Osteoblast (primary cell): ENCODE measurements at places on chromosomes 4 and X. TPM values are rescaled to one million over a fixed set of nuclear protein-coding genes. Genes with fewer than 3 reads are reported as not detected.

The SLC34A2 gene
- total RNA-seq: not detected in 2 replicates

The DNAAF6 gene
- not detected in 2 replicates for total RNA-seq

The DCLK2 gene
- 11.6 and 13.6 TPM in 2 replicates for total RNA-seq

The SGMS2 gene
- 148 and 149 TPM in 2 replicates for total RNA-seq

The POLN gene
- total RNA-seq: 2.9 and 4.1 TPM in 2 replicates

The ARHGAP4 gene
- 0.88 and 1.4 TPM in 2 replicates for total RNA-seq

The ALPK1 gene
- total RNA-seq: 36.2 and 39.8 TPM in 2 replicates

The MAGEA8 gene
- total RNA-seq: not detected in 2 replicates

The KLF3 gene
- 25.3 and 27.7 TPM in 2 replicates for total RNA-seq

The TGIF2LX gene
- not detected in 2 replicates for total RNA-seq

The ENOX2 gene
- 8.0 and 13.3 TPM in 2 replicates for total RNA-seq
